ENCODE measurements at places on chromosomes 1 and 21.

GRCh38 chr1:62281922-62282555 is 37.2 kb downstream of the KANK4 start:
- no peak for DNase-seq

- DNase-seq = no peak
These were observed 7.4 kb downstream of the CATSPER4 start for GRCh38 chr1:26197813-26198212.

DNA sequence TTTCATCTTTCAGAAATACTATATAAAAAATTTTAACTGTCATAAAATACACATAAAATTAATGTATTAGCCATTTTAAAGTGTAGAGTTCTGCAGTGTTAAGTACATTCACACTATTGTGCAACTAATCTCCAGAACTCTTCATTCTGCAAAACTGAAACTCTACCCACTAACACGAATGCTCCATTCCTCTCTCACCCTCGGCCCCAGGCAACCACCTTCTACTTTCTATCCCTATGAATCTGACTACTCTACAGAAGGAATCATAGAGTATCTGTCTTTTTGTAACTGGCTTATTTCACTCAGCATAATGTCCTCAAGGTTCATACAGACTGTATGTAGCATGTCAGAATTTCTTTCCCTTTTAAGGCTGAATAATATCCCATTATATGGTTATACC is 43.4 kb downstream of the LTN1 start:
- no peak for DNase-seq

- no peak for DNase-seq
These were observed 143.8 kb upstream of the PKN2 start for GRCh38 chr1:88540255-88540654.

GRCh38 chr1:151613282-151613780 is 1.5 kb downstream of the SNX27 start:
- DNase-seq = no peak

GRCh38 chr1:10204003-10204642 is 6.2 kb upstream of the KIF1B start:
- no peak for DNase-seq

DNA sequence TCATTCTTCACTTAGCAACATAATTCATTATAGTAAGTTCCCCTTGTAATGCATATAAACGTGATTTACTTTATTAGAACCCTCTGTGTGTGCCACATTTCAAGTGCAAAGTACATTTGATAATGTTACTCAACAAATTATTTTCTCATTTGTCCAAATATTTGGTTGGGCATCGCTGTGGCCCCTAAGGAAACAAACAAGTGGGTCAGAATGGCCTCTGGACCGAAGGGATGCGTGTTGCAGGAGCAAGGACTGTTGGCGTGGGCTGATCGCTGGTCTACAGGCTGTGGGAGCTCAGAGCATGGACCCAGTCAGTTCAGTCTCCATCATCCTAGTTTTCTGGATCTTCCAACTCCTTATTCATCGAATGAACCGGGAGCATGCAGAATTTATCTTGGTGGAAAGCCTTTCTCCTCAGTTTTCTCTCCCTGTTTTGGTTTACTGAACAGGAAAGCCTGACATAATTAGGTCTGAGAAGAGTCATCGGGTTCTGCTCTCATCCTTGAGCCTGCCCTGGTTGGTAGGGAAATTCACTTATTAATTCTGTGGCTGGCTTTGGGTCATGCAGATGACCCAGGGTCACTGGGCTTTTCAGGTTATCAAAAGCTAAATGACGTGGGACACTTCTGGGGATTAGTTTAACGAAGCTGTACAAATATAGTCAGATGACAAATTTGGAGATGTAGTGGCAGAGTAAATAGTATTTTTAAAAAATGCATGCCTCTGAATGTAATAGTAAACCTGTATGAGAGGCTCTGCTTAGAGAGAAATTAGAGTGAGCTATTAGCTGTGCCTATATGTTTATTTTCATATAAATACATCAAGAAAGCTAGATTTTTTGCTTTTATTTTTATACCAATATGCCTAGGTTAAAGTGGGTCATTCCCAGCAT is 200.2 kb downstream of the SDCCAG8 start:
- DNase-seq = no peak

GRCh38 chr21:31564439-31564838 is 95.1 kb upstream of the SOD1 start:
- no peak for DNase-seq

- no peak for DNase-seq
These were observed 15.7 kb downstream of the POU3F1 start for GRCh38 chr1:38030596-38031512.

- no peak for DNase-seq
These were observed 150.6 kb upstream of the KCTD3 start for GRCh38 chr1:215416497-215416896.

Measured in left hindlimb (tissue), 1 donor.